ENCODE measurements at places on chromosomes 5 and 9.

DNA sequence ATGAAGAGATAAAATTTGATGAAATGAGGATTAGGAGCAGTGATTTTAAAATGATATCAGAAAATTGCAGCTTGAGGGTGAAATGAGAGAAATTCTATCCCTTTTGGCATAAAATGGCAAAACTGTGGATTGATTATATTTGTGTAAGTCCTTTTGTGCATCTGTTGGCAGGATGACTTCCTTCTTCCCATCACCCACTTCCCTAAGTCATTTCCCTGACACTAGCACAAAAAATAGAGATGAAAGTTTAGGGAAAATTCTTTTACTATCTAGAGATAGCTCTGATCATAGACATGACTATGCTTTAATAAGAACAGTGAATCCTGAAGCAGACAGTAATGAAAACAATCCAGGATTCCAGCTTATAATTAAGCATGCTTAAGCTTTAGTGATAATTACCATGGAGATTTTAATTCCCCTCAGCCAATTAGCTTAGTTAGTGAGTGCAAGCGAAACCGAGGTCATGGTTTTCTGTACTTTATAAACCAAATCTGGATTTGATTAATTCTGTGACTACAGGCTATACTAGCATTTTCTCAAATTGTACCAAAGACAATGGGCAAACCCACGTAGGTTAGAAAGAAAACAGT lies 163.6 kb upstream of the TARS1 start:
- no peak for DNase-seq

DNA sequence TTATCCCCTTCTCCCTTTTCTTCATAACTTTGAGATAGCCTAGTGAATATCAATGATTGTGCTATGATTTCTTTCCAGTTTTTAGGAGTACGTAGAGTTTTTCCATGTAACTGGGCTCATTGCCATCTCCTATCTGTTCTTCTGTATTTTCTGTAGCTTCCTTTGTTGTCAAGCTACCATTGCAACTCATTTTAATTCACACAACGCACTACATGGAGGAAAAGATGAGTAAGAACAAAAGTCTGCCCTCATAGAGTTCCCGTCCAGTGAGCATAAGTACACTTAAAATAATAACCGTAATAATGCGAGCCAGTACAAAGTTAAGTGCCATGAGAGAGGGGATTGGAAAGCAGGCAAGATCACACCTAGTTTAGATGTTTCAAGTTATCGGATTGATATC lies 177.7 kb downstream of the PAM start:
- DNase-seq: no peak

DNA sequence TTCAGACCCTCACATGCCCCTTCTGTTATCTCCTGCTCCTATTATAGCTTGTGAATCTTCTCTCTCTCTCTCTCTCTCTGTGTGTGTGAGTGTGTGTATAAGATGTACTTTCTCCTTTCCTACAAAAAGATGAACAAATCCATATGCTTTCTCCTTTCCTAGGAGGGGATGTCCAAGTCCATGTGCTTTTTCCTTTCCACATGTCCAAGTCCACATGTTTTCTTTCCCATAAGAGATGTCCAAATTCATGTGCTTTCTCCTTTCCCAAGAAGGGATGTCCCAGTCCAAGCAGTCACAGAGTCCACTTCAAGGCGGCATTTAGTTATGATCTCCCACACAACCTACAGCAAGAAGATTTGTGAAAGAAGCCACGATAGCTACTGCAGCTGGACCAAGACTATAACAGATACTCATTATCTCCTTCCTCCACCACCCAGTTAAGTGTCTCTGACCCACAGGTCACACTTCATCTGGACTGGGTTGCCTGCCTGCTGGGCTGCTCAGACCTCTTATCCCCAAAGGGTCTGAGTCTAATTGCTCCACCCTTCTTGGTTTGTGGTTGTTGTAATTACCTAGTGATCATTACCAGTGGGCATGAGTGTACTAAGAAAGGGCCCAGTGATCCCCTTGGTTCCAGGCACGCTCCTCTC lies 18.4 kb upstream of the FOXI1 start:
- no peak for DNase-seq

GRCh38 chr5:98454407-98454806 lies 319.1 kb upstream of the RGMB start:
- DNase-seq: no peak

DNA sequence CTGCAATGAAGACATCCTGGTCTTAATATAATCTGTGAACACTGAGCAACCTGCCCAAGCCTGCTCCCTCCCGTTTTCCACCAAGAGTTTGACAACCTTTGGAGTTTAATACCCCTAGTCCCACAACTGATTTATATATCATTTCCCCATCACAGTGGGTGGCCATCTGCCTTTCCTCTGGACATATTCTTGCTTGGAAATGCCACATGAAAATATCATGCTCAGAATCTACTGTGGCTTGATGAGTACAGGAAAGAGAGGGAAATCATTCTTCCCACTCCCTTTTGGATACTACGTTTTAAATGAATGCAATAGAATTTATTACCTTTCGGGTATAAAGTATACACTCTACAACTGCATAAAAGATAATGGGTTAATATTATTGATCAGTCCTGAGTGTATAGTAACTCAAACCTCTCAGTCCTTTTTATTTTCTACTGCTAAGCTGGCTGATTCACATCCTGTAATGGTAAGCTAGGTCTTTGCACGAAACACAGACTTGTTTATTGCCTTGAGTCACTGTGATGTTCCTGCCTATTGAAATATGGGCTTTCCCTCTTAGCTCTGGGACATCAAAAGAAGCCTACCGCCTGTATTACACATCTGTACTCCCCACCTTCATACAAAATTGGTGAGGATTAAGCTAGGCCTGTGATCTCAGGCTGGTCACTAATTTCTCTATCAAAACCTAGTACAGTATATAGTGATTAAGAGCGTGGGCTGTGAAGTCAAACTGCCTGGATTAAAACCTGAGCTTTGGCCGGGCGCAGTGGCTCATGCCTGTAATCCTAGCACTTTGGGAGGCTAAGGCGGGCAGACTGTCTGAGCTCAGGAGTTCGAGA lies 67.6 kb upstream of the NR5A1 start:
- DNase-seq: no peak

DNA sequence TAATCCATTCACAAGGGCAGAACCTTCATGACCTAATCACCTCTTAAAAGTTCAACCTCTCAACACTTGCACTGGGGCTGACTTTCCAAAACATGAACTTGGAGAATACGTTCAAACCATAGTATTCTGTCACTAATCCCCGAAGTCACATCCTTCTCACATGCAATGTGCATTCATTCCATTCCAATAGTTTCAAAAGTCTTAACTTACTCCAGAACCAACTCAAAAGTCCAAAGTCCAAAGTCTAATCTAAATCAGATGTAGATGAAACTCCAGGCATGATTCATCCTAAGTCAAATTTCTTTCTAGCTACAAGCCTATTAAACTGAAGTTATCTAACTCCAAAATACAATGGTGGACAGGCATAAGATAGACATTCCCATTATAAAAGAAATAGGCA lies 21.7 kb upstream of the ADAMTSL1 start:
- no peak for DNase-seq

DNA sequence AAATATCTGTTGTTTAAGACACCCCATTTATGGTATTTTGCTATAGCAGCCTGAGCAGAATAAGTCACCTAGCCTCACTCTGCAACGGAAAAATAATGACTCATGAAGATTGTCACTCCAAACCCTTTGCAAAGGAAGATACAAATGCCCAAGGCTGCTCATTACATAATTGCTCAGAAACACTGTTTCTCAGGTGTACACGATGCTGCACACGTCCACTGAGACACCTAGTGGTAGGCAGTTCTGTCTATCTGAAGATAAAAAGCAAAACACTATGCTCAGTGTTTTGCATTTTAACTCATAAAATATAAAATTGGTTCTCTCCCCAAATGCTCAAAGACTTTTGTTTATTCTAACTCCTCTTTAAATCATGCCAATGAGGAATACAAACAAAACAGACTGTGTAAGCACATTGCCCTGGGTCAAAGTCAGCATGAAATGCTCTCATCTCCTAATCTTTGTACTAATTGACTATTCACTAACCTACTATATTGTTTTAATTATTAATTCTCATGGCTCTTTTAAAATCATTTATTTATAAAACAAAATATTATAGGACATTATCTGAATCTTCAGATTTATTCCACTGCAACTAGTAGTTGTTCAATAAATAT lies 7.7 kb upstream of the TSLP start:
- no peak for DNase-seq

DNA sequence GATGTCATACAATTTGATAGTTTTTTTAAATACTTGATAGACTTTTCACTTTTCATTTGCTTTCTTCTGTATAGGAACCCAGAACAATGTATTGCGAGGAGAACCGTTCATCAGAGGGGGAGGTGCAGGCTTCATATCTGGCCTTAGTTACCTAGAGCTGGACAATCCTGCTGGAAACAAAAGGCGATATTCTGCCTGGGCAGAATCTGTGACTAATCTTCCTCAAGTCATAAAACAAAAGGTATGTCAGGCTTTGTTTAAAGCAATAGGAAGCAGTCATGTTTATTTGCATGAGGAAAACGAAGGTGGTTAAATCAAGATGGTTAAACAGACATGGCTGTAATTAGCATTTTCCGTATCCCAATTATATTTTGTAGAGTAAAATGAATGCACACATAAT lies 46.0 kb downstream of the C7 start:
- DNase-seq: no peak

Data from right atrium auricular region (tissue), 2 donors.